Mucosa of gallbladder (tissue), 1 donor: ENCODE measurements at places on chromosomes 7 and 10.
A peak's percentile ranks its signal among the peaks of the same experiment; 100 is the strongest.

DNA sequence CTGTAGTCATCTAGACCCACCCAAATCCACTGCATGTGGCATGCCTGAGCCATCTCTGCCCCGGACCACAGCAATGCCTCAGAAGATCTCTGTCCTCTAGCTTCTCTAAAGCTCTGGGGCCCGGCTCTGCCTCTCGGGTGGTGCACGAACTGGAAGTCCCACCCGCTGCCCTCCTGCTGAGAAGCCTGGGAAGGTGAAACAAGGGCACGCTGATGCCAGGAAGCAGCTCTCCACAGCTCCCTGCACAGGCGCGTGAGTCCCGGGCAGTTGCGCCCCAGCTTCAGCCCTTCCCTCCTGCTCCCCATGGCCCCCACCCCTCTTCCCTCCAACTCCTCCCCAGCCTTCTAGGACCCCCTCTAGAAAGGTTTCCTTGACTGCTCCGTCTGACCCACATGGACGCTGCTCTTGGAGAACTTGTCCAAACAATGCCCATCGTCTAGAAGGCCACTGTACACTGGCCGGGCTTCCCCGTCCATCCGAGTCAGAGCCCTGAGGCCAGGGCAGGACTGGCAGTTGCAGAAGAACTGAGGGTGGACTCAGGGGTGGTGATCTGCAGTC is 12.8 kb downstream of the KCNH2 start:
- DNase-seq: no peak

GRCh38 chr7:232410-233248 is 40.3 kb downstream of the FAM20C start:
- DNase-seq: no peak

DNA sequence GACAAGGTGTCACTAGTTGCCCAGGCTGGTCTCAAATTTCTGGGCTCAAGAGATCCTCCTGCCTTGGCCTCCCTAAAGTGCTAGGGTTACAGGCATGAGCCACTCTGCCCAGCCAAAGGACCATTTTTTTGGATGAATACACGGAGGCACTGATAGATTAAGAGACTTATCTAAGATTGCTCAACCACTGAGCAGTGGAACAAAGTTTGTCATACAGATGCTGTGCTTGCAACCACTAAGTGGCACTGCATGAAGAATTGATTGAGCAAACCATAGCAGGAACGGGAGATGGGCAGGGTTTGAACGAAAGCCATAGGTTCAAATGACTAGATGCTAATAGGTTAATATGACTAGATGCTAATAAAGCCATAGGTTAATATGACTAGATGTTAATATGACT is 61.1 kb downstream of the EBLN1 start:
- DNase-seq: no peak

- peak; percentile 43 for DNase-seq
Measured at GRCh38 chr10:129883626-129884397, 80.3 kb downstream of the EBF3 start.

DNA sequence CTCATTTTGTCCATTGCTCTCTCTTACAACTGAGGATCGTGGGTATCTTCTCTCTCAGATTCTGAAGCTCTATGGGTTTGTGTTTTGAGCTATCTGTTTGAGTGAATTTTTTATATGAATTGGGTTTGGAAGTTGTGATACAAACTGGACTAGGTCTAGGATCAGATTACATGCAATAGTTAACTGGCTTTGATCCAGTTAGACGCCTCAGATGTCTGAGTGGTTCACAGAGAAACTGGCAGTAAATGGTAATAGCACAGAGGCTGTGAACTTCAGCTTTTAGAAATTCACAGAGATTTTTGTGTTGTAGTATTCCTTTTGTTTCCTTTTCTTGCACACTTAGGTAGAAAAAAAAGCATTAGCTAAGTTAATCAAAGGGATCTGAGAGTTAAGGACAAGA is 12.7 kb upstream of the DNMBP start:
- no peak for DNase-seq

DNA sequence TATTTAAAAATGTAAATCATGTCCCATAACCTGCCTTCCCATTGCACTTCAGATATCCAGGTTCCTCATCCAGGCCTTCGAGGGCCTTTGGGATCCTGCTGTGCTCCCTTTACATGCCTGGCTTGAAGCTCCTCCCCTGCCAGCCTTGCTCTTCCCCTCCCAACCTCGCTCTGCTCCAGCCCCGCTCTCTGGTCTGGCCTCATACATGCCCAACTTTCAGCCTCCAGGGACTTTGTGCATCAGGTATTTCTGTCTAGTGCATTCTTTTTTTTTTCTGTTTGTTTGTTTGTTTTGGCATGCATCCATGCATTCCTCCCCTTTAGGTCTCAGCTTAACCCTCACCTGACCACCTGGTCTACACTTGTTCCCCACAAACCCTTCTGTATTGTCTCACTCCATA is 160.3 kb downstream of the SNX10 start:
- DNase-seq: no peak

- no peak for DNase-seq
Measured at GRCh38 chr7:38584443-38585210, 46.5 kb downstream of the AMPH start.

DNA sequence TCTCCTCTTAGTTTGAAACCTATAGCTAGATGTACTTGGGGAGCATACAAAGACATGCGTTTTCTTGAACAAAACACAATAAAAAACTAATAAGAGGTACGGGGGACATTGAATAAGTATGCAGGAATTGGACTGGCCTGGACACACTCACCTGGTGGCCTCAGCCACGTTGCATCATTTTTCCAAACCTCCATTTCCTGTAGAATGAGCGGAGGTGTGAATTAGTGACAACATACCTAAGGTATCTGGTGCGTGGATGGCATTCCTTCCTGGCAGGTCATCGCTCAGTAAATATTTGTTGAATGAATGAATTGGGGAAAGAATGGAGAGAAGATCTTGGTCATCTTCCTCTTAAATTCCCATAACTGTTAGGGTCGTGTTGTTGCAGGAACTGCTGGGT is 103.2 kb upstream of the CTBP2 start:
- DNase-seq: no peak

- no peak for DNase-seq
Measured at GRCh38 chr10:124198125-124198501, 104.7 kb upstream of the CHST15 start.

- DNase-seq: no peak
Measured at GRCh38 chr10:11616021-11616420, 4.6 kb upstream of the USP6NL start.

- DNase-seq: no peak
Measured at GRCh38 chr10:132270256-132270655, 37.5 kb downstream of the STK32C start.

GRCh38 chr10:48365668-48366067 is 59.2 kb downstream of the MAPK8 start:
- DNase-seq: no peak

DNA sequence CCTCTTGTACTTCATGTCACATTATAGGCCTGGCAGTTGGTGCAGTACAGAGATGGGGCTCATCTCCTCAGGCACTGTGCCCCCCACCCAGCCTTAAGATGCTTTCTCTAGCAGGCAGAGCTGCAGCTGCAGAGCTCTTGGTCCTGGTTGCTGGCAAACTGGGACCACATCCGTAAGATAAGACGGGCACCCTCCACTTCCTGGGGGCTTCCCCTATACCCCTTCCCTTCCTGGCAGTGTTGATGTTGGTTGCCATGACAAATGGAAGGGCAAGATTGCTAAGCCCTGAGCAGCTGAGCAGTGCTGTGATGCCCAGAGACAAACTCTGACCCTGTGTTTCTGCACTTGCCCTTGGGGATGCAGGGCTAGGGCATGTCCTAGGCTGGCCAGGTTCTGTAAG is 103.4 kb upstream of the ANLN start:
- DNase-seq: no peak

GRCh38 chr10:49686651-49687050 is 7.2 kb downstream of the C10orf53 start:
- no peak for DNase-seq

- DNase-seq: no peak
Measured at GRCh38 chr7:38669965-38670520, 38.9 kb upstream of the AMPH start.

- no peak for DNase-seq
Measured at GRCh38 chr10:24177636-24178035, 31.3 kb upstream of the KIAA1217 start.

DNA sequence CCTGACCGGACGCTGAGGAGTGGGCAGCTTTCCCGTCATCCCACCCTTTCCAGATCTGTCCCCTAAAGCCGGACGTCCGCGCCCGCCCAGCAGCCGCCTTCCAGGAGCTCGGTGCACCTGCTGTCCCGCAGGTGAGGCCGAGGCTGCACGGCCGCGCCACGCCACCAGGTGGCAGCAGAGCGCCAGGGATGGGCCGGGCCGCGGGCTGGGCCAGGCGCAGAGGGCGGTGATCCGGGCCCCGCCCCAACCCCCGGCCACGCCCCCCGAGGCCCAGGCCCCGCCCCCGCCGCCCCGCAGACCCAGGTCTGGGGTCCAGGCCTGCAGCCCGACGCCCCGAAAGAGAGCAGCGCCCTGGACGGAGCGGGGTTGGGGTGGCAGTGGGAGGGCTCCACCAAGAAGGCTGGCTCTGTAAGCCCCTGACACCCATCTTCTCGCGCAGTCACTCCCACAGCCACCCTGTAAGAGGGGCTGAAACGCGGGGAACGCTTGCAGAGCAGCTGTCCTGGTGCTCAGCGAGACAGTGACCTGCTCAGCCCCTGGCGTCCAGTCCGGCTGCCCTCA is 32.2 kb downstream of the FOXL3 start:
- DNase-seq: peak; percentile 73

- no peak for DNase-seq
Measured at GRCh38 chr7:41303709-41304108, 399.2 kb downstream of the INHBA start.

GRCh38 chr7:42758124-42758523 is 153.7 kb downstream of the C7orf25 start:
- no peak for DNase-seq

GRCh38 chr7:30510124-30511075 is 5.8 kb upstream of the GGCT start:
- no peak for DNase-seq

DNA sequence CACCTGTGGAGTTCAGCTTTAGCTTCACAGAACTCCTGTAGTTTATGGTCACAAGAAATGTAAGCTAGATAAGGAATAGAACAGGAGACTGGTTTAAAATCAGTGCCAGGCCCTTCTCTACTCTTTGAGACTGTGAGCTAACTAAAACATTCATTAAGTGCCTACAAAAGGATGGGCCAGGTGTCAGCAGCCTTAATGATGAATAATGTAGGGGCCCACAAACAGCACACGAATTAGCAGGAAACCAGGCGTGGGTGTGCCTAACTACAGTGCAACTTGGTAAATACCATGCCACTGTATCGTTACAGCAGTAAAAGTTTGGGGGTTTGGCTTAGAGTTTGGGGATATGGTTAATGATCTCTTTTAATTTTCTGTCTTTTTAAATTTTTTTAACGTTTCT is 6.1 kb upstream of the ABLIM1 start:
- DNase-seq: no peak
